Activated CD8-positive, alpha-beta T cell treated with anti-CD3 and anti-CD28 coated beads for 36 hours (primary cell): ENCODE measurements at places on chromosomes 12 and 14. TPM values are rescaled to one million over a fixed set of nuclear protein-coding genes. Genes with fewer than 3 reads are reported as not detected.
A peak's percentile ranks its signal among the peaks of the same experiment; 100 is the strongest.

Gene ERP27
- total RNA-seq = 3.4 TPM

Gene CRACR2A
- total RNA-seq = 21.2 TPM

Gene LRCOL1
- not detected for total RNA-seq

DNA sequence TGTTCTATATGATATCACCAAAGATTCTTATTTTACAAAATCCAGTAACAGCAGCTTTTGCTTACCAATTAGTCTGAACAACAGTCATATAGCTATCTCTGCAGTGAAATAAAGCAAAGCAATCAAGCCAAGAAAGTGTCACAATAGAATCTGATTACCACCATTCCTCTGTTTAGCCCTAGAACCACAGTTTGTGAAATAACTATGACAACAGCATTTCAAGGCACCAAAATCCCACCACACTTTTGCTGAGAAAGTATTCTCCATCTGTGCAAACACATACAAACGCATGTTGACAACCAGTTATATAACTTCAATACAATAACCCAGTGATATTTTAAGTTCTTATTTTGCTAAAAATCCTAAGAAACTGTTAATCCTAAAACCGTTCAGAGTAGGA, 7.4 kb downstream of the PPP1R13B start:
- peaks cover 14% of the 10 kb centered on the region for H3K4me1 ChIP-seq
- H3K36me3 ChIP-seq = peaks cover 5% of the 10 kb centered on the region
- no peak overlapping the region for H3K4me3 ChIP-seq
- no peak for DNase-seq

GRCh38 chr12:127310548-127310947, 956.4 kb upstream of the TMEM132C start:
- no peaks in the 10 kb centered on the region for H3K36me3 ChIP-seq
- peaks cover 3% of the 10 kb centered on the region for H3K27me3 ChIP-seq
- H3K27ac ChIP-seq = no peak overlapping the region
- DNase-seq = peak; percentile 3
- no peak overlapping the region for H3K4me3 ChIP-seq

Gene SMIM41
- total RNA-seq = not detected

GRCh38 chr12:6826125-6826733, 2.0 kb upstream of the P3H3 start:
- no peaks in the 10 kb centered on the region for H3K36me3 ChIP-seq
- peaks cover 25% of the 10 kb centered on the region for H3K4me1 ChIP-seq
- H3K4me3 ChIP-seq = no peak overlapping the region
- DNase-seq = no peak
- H3K27ac ChIP-seq = no peak overlapping the region

Gene WDR89
- 33.4 TPM for total RNA-seq

DNA sequence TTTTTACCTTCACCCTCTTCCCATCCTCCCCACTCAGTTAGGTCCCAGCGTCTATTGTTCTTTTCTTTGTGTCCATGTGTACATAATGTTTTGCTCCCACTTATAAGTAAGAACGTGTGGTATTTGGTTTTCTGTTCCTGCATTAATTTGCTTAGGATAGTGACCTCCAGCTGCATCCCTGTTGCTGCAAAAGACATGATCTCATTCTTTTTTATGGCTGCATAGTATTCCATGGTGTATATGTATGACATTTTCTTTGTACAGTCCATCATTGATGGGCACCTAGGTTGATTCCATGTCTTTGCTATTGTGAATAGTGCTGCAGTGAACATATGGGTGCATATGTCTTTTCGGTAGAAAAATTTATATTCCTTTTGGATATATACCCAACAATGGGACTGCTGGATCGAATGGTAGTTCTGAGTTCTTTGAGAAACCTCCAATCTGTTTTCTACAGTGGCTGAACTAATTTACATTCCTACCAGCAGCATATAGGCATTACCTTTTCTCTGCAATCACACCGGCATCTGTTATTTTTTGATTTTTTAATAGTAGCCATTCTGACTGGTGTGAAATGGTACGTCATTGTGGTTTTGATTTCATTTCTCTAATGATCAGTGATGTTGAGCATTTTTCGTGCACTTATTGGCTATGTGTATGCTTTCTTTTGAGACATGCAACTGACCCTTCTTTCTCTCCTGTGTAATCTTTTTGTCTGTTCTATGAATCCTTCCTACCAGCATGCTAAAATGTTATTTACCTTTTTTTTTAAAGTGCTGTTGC, 279.7 kb upstream of the AMIGO2 start:
- H3K27ac ChIP-seq = peak overlapping the region; percentile 99
- no peak overlapping the region for H3K4me3 ChIP-seq
- H3K4me1 ChIP-seq = peaks cover 71% of the 10 kb centered on the region
- no peaks in the 10 kb centered on the region for H3K27me3 ChIP-seq
- peaks cover 40% of the 10 kb centered on the region for H3K36me3 ChIP-seq

DNA sequence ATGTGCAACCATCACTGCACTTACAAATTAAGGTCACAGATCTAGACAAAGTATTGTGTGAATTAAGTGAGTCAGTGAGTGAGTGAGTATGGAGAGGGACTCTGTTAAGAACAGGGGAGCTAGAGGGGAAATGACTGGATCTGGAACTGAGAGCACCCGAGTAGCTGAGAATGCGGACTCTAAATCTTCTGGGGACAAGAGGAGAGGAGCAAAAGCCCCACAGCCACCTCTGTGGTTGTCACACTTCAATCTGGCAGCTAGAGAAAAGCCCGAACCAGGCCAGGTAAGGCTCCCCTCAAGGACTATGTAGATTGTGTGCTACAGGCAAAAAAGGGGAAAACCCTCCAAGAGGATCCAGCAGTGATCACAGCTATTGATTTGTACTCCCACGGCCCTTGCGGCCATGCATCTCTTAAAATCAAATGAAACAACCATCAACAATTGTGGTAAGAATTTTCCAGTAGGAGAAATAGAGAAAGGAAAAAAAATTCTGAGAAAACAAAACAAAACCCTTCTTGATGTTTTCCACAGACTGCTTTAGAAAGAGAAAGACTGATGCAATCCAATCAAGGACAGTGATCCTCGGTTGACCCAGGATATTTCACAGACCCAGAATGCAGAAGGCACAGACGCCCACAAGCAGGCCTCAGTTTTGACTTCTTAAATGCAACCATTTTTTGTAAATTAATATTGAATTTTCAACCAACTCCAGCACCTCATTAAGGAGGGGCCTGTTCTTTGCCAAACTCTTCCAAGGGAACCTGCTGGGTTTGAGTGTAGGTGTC, 109.6 kb downstream of the SLC38A6 start:
- no peaks in the 10 kb centered on the region for H3K27me3 ChIP-seq
- H3K4me3 ChIP-seq = no peak overlapping the region
- H3K36me3 ChIP-seq = no peaks in the 10 kb centered on the region
- no peak overlapping the region for H3K27ac ChIP-seq
- no peaks in the 10 kb centered on the region for H3K4me1 ChIP-seq

GRCh38 chr12:43241986-43242385, 310.0 kb downstream of the ADAMTS20 start:
- H3K36me3 ChIP-seq = no peaks in the 10 kb centered on the region
- no peak for DNase-seq
- no peaks in the 10 kb centered on the region for H3K27me3 ChIP-seq
- no peak overlapping the region for H3K27ac ChIP-seq
- H3K4me1 ChIP-seq = no peaks in the 10 kb centered on the region

GRCh38 chr14:20827326-20827725, 24.7 kb upstream of the RNASE1 start:
- H3K4me3 ChIP-seq = no peak overlapping the region
- no peak overlapping the region for H3K27ac ChIP-seq
- H3K4me1 ChIP-seq = no peaks in the 10 kb centered on the region

GRCh38 chr14:94682736-94683135, 70.5 kb downstream of the SERPINA3 start:
- no peak overlapping the region for H3K27ac ChIP-seq
- H3K36me3 ChIP-seq = no peaks in the 10 kb centered on the region
- no peak overlapping the region for H3K4me3 ChIP-seq
- H3K4me1 ChIP-seq = no peaks in the 10 kb centered on the region
- peaks cover 4% of the 10 kb centered on the region for H3K27me3 ChIP-seq

GRCh38 chr12:123767613-123768012, 5.5 kb downstream of the DNAH10 start:
- peaks cover 8% of the 10 kb centered on the region for H3K4me1 ChIP-seq
- peak; percentile 62 for DNase-seq
- no peak overlapping the region for H3K4me3 ChIP-seq
- H3K36me3 ChIP-seq = no peaks in the 10 kb centered on the region
- H3K27me3 ChIP-seq = peaks cover 5% of the 10 kb centered on the region

DNA sequence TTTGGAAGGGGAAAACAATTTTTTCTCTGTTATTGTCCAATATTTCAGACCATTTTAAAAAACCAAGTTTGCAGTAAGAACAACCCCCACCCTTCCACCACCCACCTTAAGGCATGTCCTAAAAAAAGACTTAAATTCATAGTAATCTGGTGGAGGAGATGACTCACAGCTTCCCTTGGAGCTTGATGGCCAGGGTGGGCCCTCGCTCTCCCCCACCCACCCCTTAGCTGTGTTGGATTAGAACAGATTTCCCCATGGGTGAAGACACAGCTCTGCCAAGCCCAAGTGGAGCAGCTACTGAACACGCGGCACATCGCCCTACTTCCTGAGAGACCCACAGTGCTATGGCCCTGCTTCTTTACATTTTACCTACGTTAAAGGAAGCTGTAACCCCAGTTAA, 140.3 kb downstream of the GCH1 start:
- H3K27ac ChIP-seq = peak overlapping the region; percentile 82
- peaks cover 31% of the 10 kb centered on the region for H3K4me1 ChIP-seq
- H3K27me3 ChIP-seq = peaks cover 5% of the 10 kb centered on the region
- H3K36me3 ChIP-seq = peaks cover 10% of the 10 kb centered on the region

Gene JAG2
- total RNA-seq = 3.6 TPM

GRCh38 chr14:51445001-51445390, 204.9 kb downstream of the TMX1 start:
- H3K4me1 ChIP-seq = no peaks in the 10 kb centered on the region
- H3K4me3 ChIP-seq = no peak overlapping the region
- H3K27ac ChIP-seq = no peak overlapping the region
- H3K27me3 ChIP-seq = peaks cover 1% of the 10 kb centered on the region
- H3K36me3 ChIP-seq = no peaks in the 10 kb centered on the region
